Iris pigment epithelial cell (primary cell): ENCODE measurements at places on chromosomes 11 and 22.

GRCh38 chr11:70861559-70861958, 390.8 kb downstream of the SHANK2 start:
- no peak for DNase-seq

DNA sequence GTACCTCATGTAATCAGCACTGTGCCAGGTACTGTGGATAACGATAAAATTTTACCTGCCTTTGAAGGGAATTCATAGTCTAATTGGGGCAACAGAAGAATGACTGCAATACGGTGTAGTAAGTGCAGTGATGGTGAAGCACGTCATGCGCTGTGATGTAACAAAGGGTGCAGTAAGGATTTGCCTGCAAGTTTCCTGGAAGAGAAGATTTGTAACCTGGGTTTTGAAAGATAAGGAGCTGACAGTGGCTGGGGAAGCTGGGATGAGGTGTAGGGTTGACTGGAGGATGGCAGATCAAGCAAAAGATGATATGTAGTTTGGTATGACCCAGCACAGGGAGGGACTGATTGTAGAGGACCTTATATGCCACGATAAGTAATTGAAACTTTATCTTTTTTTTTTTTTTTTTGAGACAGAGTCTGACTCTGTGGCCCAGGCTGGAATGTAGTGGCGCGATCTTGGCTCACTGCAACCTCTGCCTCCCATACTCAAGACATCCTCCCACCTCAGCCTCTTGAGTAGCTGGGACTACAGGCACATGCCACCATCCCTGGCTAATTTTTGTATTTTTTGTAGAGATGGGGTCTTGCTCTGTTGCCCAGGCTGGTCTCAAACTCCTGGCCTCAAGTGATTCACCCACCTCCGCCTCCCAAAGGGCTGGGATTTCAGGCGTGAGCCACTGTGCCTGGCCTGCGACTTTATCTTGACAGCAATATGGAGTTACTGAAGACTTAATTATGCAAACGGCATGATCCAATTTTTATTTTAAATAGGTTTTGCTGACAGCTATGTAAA, 11.3 kb downstream of the SDHD start:
- no peak for DNase-seq

GRCh38 chr11:73660497-73661034, 14.2 kb downstream of the PLEKHB1 start:
- no peak for DNase-seq

GRCh38 chr22:48333323-48333763, 1494.3 kb downstream of the BRD1 start:
- no peak for DNase-seq

- DNase-seq = peak; percentile 36
Observed at GRCh38 chr11:121446752-121447156, 5.4 kb upstream of the SORL1 start.

- DNase-seq = no peak
Observed at GRCh38 chr11:46202149-46202548, 75.3 kb upstream of the CREB3L1 start.

GRCh38 chr11:69915151-69915500, 95.9 kb upstream of the FGF3 start:
- peak; percentile 39 for DNase-seq

GRCh38 chr11:128471138-128471661, 116.2 kb downstream of the ETS1 start:
- no peak for DNase-seq

DNA sequence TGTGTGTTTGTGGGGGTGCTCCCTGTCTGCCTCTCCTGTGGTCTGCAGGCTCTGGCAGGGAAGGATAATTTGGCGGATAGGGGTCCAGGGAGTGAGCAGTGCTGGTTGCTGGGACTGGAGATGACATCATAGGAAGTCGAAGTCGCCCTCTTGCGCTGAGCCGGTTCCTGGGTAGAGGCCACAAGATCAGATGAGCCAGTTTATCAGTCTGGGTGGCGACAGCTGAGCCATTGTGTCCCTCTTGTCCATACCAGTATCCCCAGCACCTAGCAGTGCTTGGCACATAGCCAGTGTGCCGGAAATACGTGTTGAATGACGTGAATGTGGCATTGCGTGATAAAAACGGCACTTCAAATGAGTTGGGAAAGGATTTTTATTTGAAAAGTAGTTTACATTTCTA, 9.8 kb downstream of the APOL5 start:
- no peak for DNase-seq

- DNase-seq = peak; percentile 28
Observed at GRCh38 chr11:48088682-48089050, 108.3 kb downstream of the PTPRJ start.

GRCh38 chr11:86211619-86212018, 32.9 kb upstream of the EED start:
- DNase-seq = no peak

DNA sequence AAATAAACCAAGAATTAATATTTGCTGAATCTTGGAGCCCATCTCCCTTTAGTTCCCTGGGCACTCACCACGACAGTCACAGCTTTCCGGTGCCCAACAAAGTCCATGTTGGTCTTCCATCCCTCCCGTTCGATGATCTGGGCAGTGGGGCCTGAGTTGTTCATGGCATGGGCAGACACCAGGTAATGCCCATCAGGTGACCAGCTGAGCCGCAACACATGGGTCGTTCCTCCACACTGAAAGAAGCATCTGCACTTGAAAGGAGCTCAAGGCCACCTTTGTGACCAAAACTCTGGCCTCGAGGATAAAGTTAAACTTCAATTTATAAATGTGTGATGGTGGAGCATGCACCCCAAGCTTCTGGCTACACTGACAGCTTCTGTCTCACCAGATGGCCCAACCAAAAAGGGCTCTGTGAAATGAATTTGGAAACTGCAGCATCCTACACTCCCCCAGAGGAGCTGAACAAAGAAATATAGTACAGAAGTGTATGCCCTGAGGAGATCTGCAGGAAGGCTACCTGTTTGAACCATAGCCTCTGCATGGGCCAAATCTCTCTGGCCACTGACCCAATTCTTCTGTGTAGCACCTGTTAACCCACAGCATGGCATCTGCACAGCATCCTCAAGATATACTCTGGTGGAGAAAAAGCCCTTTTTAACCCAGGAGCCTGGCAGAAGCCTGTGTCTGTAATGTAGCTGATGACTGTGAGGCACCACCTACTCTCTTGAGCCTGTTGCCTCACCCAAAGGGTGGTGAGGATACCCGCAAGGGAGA, 37.1 kb downstream of the HIRA start:
- no peak for DNase-seq

GRCh38 chr11:123525511-123525918, 95.4 kb downstream of the GRAMD1B start:
- no peak for DNase-seq

- peak; percentile 92 for DNase-seq
Observed at GRCh38 chr11:27392278-27393114, 29.5 kb upstream of the CCDC34 start.
